ENCODE measurements at places on chromosomes 2 and 18.

DNA sequence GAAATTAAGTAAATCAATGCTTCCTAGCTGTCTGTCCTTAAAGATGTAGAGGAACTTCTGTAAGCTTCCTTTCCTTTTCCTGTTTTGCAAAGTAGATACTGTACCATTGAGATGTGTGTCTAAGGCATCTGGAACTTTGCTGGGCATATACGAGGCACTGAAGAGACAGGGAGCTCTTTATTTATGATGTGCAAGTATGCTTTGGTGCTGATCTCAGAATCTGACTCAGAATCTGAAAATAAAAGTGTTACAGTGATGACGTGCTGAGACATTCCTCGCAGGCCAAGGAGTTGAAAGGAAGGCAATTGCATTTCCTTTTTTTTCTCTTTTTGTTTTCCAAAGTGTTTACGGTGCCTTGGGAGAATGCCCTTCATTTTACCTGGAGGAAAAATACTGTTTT, 230.9 kb upstream of the RGPD4 start:
- DNase-seq, result no peak

- DNase-seq, result peak; percentile 50
These were observed 57.9 kb downstream of the ARHGEF33 start for GRCh38 chr2:38947241-38948239.

GRCh38 chr18:6248017-6248416, 166.7 kb downstream of the L3MBTL4 start:
- no peak for DNase-seq

DNA sequence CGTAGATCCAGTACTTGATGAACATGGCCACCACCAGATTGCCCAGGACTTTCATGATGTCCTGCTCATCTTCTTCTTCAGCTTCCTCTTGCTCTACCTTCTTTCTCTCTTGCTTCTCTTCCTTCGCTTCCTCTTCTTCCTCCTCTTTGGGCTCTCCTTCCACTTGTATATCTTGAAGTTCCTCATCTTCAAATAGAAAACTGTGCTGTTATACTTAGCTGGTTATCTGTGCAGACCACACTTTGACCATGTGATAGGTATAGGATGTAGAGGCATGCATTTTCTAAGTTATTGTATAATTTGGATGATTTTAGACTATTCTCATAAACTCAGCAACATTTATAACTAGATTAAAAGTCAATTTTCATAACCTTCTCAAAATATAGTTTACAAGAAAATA, 263.4 kb downstream of the NAPG start:
- DNase-seq, result no peak

DNA sequence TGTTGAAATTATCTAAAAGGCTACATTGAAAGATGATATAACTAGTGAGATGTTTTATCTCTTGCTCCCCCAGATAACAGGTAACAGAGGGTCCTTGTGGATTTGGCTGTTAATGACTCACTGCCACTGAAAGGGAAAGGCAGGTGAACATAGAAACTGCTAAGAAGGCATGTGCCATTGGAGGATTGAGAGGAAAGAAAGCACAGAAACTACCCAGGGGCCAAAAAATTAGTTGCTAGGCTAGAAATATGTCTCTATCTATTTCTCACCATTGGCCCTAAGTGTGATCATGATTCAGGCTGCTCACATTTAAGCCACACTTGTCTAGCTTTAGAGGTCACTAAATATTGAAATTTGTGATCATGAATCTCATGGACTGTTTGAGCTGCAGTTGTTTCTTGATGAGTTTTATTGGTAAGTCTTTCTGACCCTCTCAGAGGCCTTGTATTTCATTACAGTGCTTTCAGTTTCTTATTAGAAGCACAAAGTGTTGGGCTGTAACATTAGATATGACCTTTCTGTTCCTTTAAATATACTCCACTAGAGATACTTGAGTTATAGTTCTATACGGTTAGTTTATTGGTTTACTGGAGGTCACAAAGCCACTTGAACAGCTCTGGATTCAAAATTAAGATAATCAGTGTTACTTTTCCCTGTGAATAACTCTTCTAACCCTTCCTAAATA, 26.2 kb downstream of the NAB1 start:
- no peak for DNase-seq

GRCh38 chr2:73998451-73998850, 13.7 kb downstream of the TET3 start:
- DNase-seq, result peak; percentile 45

- DNase-seq, result no peak
These were observed 40.4 kb upstream of the NETO1 start for GRCh38 chr18:72908181-72908580.

DNA sequence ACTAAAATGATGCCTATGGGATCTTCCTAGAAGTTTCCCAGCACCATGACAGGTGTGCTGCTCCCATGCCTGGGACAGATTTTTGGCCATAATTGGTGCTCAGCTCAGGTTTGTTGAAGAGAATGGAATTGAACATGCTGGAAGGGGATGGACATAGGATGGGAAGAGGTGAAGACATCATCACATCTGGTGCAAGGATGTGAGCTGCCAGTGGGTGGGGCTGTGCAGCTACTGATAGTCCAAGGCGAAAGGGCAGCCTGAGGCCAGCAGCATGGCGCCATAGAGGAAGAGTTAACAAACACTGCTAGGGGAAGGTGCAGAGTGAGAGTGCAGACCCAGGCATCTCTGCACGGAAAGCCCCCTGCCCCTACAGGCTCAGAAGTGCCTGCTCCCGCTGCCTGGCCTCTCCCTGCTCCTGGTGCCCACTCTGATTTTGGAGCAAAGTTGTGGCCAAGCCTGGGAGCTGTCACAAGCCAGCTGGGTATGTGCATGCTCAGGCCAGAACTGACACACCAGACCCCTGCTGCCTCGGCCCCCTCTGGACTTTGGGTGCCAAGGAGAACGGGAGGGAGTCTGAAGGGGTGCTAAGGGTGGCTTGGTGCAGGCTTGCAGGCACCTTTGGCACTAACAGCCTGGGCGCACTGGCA, 178.6 kb downstream of the ZBTB7C start:
- DNase-seq, result no peak

- DNase-seq, result no peak
These were observed 108.5 kb downstream of the RAPGEF4 start for GRCh38 chr2:172843902-172844715.

GRCh38 chr2:222424729-222425671, 657 bp downstream of the SGPP2 start:
- DNase-seq, result peak; percentile 33

DNA sequence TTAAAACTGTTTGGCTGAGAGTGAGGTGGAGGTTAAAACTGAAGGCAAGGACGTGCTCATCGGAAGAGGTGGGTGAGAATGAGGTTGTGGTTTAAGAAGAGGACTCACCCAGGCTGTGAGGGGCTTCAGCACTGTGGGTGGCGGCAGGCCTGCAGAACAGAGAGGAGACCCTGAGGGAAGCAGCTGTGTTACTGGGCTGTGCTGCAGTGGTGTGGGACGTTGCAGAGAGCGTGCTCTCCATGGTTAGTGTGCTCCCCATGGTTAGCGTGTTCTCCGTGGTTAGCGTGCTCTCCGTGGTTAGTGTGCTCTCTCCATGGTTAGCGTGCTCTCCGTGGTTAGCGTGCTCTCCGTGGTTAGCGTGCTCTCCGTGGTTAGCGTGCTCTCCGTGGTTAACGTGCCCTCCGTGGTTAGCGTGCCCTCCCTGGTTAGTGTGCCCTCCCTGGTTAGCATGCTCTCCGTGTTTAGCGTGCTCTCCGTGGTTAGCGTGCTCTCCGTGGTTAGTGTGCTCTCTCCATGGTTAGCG, 68.5 kb upstream of the NFATC1 start:
- DNase-seq, result no peak

GRCh38 chr18:11871501-11871900, 20.3 kb downstream of the CHMP1B start:
- no peak for DNase-seq

GRCh38 chr18:55280503-55280902, 307.5 kb downstream of the TCF4 start:
- DNase-seq, result no peak

DNA sequence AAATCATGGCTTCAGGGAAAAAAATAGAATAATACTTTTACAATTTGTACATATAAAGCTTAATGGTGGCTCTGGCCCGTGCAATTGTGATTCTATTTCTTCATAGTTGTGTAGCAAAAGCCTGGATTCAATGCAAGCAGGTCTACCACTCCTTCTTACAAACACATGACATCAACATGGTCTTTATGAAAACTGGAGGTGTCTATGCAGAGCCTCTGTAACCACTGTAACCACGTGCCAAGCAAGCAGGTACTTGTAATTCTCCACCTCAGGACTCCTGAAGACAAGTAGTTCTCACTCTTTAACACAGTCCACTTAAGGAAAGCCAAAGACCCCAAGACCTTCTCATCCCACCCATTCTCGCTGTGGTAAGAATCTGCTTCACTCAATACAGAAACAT, 62.6 kb downstream of the METTL4 start:
- no peak for DNase-seq

GRCh38 chr18:42765302-42765701, 350.2 kb downstream of the RIT2 start:
- DNase-seq, result no peak

DNA sequence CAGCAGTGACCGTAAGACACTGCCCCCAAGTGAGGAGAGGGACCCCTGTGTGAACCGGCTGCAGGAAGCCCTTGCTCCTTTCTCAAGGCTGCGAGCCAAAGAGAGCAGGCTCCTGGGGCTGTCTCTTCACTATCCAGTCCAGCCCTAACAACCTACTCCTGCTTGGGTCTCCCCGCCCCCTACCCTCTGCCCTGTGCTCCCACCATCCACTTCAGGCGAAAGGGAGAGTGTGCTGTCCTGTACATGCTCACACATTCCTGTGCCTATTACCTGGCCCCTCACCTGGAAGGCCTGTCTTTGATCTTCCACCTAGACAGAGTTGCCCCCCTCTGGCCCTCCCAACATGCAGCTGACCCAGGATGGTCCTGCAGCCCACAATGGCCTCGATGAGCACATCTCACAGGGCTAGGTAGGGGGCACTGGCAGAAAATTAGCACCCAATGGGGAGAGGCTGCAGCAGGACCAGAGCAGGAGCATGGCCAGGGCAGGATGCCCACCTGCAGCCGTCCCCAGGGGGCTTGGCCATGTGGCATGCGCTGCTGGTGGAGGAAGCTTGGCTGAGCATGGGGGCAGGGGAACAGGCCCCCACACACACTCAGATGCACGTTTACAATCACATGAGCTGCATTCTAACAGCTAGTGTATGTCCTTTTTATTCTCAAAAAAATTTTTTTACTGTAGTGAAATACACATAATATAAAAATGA, 93.5 kb downstream of the POLR1A start:
- no peak for DNase-seq

DNA sequence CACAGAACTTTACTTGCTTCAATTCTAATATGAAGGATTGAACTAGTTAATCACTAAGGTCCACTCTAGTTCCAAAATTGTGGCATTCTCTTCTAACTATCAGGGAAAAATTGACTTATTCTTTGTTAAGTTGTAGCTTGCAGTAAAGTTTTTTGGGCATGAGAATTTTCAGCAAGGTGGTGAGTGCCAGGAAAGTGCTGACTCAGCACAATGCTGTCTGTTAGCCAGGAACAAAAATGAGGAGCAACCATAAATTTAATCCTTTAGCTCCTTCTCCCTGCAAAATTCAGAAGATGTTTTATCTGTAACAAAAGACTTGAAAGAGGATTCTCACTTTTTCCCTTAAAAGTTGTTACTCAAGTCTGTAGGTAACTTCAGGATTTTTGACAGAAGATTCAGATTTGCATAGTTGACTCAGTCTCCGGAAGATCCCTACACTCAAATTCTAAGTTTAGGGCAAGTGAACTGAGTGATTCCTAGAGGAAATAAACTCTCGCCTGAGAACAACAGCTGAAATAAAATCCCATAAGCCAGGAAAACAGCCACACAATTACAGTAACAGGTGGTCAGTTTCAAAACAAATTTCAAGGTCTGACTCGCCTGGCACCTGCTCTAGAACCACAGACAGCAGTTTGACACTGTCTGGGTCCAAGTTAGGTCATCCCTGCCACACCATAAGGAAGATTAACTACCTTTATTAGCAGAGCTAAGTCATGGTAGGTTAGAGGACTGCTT, 20.2 kb upstream of the DARS1 start:
- DNase-seq, result no peak

GRCh38 chr2:50687327-50687726, 344.6 kb downstream of the NRXN1 start:
- no peak for DNase-seq

- no peak for DNase-seq
These were observed 668.2 kb upstream of the PKDCC start for GRCh38 chr2:41379496-41380221.

GRCh38 chr2:37356299-37356698, 11.9 kb downstream of the QPCT start:
- DNase-seq, result no peak

GRCh38 chr2:122263746-122264145, 508.3 kb downstream of the TSN start:
- no peak for DNase-seq

GRCh38 chr2:172582656-172583055, 26.8 kb downstream of the PDK1 start:
- no peak for DNase-seq

- DNase-seq, result no peak
These were observed 61.8 kb downstream of the CDH2 start for GRCh38 chr18:28115149-28115550.

- no peak for DNase-seq
These were observed 208.0 kb downstream of the ZFP36L2 start for GRCh38 chr2:43018179-43019024.

DNA sequence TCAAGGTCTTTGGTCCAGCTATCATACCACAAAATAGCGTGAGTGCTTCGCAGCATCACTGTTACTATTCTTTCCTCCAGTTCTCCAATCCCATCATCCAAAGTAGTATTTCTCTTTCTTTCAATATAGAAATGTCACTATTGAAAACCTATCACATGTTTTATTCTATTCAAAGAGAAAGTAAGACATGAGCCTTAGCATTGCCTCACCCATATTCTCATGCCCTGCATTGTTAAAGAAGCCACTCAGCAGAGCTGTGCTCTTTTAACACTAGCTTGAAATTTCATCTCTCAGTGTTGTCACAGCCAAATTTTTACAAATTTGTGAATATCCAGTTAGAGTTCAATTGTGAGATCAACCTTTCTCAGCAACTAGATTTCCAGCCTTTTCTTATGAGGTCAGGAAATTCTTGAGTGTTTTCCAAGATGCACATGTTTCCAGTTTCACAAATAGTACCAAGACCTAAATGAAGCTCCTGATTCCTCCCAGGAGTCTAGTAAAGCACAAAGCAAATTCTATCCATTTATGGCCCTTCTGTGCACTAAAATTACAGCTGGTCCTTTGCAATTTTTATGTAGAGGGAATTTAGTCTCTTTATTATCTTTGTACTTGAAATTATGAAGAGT, 343.7 kb downstream of the SPAG16 start:
- DNase-seq, result no peak
